Stimulated activated CD8-positive, alpha-beta memory T cell treated with anti-CD3 and anti-CD28 coated beads, Interleukin-7, amount 100 ng/mL, for 24 hours (primary cell): ENCODE measurements at places on chromosomes 7 and 10.

DNA sequence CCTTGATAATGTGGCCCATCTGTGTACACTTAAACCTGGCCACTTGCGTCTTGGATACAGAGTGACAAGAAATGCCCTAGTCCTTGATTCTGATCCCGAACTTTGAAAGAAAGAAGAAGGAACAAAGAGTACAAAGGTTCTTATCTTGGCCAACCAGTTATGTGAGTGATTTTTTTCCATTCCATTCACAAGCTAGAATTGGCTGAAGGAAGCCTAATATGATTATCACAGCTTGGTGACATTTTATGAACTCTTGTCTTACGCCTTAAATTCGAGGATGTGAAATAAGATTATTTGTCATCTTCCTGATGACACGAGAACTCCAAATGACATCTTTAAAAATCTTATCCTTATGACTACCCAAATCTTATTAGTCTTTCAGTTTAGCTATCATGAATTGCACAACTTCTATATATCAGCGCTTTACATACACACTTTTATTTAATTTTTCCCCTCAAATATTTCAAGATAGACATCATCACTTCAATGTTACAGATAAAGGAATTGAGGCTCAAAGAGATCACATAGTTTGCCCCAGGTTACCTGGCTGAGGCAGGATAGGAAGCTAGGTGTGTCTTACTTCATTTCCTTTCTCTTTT lies 13.0 kb upstream of the SP4 start:
- no peak for DNase-seq

GRCh38 chr7:91326516-91327199 lies 62.4 kb downstream of the FZD1 start:
- DNase-seq, result no peak

DNA sequence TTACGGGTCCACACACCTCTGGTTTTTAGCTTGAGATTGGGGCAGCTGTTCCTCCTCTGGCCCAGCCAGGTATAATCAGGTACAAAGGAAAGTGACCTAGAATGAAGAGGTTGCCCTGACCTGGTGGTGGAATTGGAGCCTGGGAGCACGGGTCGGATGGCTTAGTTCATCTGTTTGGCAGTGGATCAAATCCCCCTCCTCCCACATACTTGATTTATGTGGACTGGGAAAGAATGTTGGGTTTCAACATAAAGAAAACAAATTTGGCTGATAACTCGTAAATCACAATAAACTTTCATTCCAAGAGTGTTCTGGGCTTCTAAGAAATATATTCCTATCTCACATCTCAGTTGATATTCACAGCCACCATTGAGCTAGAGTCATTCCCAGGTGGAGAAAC lies 186.8 kb downstream of the CUX1 start:
- no peak for DNase-seq

- DNase-seq, result no peak
Observed at GRCh38 chr10:112967200-112967599, 17.2 kb downstream of the TCF7L2 start.

DNA sequence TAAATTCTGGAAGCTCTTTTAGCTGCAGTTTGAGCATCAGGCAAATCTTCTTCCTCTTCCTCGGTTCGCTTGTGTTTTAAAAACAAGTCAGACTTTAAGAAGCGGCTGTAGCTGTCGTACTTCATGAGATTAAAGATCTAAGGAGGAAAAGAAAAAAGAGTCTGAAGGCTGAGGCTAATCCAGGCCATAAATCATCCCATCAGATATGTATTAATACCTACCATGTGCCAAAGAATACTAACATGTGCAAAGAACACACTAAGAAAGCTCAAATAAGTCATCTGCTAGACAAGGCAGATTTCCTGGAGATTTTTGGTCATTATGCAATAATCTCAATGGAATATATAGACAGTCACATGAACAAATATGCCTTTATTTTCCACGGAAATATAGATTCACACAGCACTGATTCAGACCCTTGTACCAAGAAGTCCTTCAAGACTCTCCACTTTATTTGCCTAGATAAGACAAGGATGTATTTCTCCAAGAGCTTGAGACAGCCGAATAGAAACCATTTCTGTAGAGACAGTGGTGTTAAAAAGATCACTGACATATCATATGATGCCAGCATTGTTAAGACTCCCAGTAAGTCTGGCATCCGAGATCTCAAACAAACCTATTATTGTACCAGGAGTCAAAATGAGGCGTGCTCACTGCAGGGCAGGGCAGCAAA lies 42.3 kb downstream of the RGS10 start:
- DNase-seq, result no peak

GRCh38 chr7:159128767-159129166 lies 15.9 kb downstream of the VIPR2 start:
- DNase-seq, result no peak

DNA sequence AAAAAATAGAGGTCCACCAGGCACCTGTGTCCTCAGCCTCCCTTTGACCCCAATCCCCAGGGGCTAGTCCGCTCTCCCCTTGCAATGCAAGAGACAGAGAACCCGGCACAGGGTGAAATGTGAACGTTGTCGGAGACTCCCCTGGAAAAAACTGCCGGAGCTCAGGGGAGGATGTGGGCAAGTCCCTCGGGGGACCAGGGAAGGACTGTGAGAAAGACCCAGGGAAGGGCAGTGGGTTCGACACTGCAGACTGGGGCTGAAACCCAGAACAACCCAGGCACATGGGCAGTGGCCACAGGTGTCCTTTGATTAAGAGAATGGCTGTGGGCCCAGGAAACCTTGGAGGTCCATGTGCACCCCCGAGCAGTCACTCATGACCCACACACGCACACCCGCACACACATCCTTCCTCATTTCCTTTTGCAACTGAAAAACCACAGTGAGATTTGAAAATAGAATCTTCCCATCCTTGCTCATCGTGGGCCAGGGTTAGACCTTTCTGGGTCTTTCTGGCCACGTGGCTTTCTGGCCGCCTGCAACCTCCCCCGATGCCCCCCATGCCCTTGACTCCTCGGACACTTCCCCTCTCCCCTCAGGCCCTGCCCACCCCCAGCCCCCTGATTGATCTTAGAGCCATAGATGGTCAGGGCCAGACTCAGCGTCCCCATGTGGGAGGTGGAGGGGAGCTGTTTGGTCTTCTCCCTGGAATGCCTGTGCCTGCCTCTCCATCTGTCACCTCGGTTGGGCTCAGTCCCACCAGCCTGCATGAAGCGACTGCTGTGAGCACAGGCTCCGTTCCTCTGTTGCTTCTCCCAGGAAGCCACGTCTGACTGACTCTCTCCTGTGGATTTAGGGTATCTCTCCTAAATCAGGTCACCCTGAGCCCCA lies 7.9 kb downstream of the LAT2 start:
- DNase-seq, result no peak
